MCF 10A (cell line): ENCODE measurements at places on chromosomes 2 and 18. TPM values are rescaled to one million over a fixed set of nuclear protein-coding genes. Genes with fewer than 3 reads are reported as not detected.

Gene RAB27B
- 32.2 and 73.5 TPM in 2 replicates for total RNA-seq

Gene IL1RN
- 0.39 TPM in 1 of 2 replicates, not detected in the other for total RNA-seq

Gene INPP5D
- 46.1 and 64.9 TPM in 2 replicates for total RNA-seq

Gene UPP2
- total RNA-seq = not detected in 2 replicates

Gene REG3G
- total RNA-seq = not detected in 2 replicates

Gene SCN2A
- total RNA-seq = not detected in 2 replicates

Gene DBI
- total RNA-seq = 76.8 and 104 TPM in 2 replicates

Gene TUBA3E
- total RNA-seq = not detected in 2 replicates

Gene B4GALT6
- 6.0 and 14.5 TPM in 2 replicates for total RNA-seq

Gene HOXD3
- total RNA-seq = not detected in 2 replicates

Gene UGT1A6
- 0.79 TPM in 1 of 2 replicates, not detected in the other for total RNA-seq

Gene FOXI3
- not detected in 2 replicates for total RNA-seq

- DNase-seq = no peak
Measured at GRCh38 chr2:28349546-28350165, 43.0 kb upstream of the FOSL2 start.

DNA sequence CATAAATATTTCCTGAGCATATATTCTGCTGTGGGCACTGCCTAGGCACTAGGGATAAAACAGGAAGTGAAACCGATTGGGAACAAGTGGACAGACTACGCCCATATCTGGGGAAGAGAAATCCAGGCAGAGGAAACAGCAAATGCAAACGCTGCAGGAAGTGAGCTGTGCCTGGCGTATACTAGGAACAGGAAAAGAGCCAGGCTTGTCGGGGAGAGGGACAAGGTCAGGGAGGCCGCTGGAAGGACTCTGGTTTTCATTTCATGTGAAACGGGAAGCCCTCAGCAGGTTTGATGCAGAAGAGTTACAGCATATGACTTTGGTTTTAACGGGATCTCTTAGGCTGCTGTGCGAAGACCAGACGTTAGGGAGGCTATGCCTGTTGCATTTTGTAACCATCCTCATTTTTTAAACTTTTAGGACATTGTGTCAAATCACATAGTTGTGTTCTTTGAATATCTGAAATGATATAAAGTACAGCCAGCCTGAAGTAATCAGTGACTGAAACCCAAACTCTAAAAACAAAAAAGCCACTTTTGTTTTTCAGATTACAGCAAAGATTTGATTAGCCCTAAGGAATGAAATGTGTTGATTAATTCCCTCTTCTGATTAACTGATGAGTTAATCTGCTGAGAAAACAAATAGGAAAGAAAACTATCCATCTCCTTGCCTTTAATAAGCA is 110.2 kb upstream of the PIEZO2 start:
- DNase-seq = no peak

DNA sequence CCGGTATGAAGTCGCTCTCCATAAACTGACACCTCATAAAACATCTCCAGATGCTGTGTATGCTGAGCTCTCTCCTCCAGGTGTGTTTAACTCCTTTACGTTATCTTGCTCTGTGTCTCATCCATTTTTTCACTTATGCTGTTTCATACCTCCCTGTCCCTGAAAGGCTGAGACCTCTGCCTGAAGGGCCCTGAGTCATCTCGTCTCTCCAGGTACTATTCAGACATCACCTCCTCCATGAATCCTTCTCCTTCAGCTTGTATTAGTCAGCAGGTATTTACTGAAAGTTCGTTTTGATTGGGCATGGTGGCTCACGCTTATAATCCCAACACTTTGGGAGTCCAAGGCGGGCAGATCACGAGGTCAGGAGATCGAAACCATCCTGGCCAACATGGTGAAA is 244.5 kb upstream of the EPHA4 start:
- peak; percentile 56 for DNase-seq

DNA sequence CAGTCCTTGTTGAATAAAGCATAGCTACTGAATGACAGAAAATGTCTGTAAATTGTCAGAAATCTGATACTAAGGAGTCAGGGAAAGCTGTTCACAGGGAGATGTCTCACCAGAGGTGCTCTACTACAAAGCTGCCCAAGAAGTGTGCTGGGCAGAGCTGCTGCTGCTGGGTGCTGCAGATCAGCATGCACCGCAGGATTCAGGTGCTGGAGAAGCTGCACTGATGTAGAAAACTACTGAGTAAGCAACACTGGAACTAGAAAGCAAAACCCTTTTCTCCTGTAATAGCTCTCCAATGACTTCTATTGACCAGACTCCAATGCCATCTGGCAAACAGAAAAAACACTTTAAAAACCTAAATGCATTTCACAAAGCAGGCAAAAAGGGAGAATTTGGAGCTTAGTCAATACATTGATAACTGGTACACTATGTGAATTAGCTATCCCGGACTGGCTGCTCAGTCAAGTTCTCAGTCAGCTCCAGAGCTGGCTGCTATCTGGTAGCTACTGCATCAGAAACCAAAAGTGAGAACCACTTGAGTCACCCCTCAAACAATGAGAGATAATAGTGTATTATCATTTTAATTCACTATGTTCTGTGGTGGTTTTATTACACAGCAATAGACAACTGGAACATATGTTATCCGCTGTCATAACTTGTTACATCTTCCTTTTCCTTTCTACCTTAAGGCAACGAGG is 493.1 kb downstream of the CPS1 start:
- DNase-seq = no peak

GRCh38 chr2:6308986-6309385 is 556.7 kb downstream of the CMPK2 start:
- DNase-seq = no peak

DNA sequence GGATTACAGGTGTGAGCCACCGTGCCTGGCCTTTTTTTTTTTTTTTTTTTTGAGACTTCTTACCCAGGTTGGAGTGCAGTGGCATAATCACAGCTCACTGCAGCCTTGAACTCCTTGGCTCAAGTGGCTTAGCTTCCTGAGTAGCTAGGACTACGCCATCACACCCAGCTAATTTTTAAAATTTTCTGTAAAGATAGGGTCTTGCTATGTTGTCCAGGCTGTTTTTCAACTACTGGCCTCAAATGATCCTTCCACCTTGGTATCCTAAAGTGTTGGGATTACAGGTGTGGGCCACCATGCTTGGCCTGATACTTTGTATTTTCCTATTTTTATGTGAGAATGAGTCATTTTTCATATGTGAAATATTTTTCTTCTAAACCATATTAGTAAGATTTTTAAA is 13.7 kb downstream of the ELP2 start:
- DNase-seq = no peak

DNA sequence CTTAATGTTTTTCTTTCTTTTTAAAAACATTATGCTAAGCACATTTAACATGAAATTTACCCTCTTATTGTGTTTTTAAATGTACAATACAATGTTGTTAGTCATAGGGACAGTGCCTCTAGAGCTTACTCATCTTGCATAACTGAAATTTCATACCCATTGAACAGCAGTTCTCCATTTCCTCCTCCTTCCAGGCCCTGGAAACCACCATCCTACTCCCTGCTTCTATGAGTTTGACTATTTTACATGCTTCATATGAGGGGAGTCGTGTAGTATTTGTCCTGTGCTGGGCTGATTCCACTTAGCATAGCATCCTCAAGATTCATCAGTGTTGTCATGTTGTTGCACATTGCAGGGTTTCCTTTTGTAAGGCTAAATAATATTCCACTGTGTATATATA is 92.6 kb downstream of the SPATS2L start:
- DNase-seq = peak; percentile 17

DNA sequence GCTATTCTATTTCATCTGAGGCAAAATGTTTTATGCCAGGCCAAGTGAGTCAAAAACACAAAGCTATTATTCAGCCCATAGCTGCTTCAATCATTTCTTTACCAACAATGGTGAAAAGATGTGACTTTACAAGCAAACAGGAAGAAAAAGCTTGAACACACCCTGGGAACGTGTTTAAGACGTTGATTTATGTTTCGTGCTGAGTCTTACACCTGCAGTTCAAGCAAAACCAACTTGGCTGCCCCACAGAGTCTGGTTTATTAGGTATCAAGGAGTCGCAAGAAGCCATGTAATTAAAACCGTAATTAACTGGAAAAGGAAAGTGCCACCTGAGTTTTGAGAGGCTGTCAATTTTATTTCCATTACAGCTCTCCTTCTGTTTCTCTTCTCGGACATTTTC is 295.5 kb downstream of the MEIS1 start:
- DNase-seq = no peak

DNA sequence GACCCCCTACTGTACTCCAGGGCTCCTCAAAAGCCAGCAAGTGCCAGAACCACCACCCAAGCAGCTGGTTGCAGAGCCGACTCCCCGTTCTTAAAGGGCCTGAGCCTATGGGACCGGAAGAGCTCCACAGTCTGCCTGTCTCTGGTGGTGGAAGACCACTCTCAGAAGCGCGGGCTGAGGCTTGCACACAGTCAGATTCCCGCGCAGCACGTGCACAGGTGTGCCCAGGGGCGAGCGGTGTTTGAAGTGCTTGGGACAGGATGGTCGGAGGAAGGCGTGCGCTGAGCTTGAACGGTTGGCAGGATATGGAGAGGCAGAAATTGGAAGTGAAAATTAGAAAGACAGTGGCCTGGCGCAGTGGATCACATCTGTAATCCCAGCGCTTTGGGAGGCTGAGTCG is 64.8 kb downstream of the CYP26B1 start:
- no peak for DNase-seq

- no peak for DNase-seq
Measured at GRCh38 chr2:128638341-128639119, 319.9 kb upstream of the HS6ST1 start.

DNA sequence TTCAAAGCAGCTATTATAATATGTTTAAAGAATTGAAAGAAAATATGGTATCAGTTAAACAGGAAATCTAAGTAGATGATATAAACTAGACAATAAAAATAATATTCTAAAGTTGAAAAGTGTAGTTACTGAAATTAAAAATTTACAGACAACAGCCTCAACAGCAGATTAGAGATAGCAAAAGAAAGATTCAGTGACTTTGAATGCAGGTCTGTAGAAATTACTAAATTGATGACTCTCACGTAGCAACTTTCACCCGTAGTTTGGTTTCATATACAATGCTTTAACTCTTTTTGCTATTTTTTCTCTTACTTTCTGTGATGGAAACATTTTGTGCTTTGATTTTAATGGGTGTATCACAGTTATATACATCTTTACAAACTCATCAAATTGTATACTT is 44.8 kb downstream of the SPAST start:
- DNase-seq = no peak

DNA sequence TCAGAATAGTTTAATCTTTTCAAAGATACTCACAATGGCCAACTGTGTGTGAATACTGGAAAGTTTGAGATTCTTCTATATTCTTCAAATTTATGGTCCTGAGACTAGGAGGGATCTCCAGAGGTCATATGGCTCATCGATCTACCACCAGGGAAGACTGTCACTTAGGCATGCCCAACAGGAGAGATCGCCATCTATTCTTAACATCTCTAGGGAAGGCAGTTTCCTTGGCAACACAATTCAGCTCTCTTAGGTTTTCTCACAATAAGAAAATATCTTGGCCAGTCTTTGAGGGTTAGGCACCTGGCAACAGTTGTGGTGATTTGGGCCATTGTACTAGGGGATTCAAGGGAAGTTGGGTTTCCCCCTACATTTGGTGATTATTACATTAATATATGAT is 107.2 kb downstream of the GALNT3 start:
- no peak for DNase-seq

DNA sequence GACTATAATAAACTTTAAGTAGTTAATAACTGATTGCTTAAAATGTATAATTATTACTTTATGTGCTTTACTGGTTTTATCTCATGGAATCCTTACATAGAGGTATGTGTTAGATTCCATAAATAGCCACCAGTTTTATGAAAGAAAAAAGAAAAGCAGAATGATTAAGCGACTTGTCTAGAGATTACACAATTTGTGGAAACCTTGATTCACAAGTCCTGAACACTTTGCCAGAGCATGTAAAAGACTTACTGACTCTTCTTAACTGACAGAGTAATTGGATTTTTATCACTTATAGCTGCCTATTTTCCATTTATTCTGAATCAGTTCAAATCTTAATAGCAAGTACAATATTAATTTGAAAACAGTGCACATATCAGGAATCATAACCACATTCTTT is 448.7 kb upstream of the NETO1 start:
- peak; percentile 59 for DNase-seq

DNA sequence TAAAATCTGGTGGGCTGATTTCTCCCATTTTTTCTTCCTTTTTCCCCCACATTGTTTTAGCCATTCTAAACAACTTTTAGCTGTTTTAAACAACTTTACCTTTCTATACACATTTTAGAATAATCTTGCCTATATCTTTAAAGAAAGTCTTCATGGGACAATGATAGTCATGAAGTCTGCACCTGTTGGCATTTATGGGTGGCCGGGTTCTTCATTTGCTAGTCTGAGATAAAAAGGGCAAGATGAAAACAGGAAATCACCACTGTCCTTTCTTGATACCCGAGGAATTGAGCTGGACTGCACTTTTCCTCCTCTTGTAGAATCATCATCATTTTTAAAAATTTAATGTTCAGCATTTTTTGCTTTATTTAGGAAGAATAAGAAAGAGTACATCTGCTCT is 104.5 kb downstream of the ATP9B start:
- no peak for DNase-seq

DNA sequence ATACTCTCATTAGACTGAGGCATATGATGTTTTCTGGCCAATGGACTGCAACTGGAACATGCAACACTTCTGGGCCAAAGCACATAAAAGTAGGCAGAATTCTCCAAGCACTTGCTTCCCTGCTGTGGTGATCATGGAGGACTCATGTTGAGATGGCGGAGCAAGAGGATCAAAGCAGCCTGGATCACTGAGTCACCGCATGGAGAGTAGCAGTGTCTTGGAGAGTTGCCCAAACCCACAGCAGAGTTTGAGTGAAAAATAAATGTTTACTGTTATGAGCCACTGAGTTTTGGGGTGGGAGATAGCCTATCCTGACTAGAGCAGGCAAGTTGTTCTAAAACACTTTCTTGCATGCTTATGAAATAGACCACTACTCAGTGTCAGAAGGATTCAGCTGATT is 359.5 kb downstream of the ZNF521 start:
- no peak for DNase-seq

DNA sequence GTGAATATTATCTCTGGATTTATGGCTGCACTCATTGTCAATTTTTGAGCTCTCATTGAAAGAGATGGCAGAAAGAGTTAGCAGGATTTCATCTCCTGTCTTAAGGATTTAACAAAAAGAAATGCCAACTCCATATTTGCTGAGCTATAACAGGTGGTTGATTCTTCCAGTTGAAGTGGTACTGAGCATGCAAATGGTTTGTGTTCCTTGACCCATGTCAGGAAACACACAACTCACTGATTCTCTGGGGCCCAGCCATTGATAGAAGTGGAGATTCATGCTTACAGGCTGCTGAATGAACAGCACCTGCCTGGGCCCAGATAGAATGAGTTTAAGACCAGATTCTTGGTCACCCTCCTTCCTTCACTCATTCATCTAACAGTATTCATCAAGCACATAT is 128.8 kb downstream of the CERS6 start:
- DNase-seq = no peak

- no peak for DNase-seq
Measured at GRCh38 chr2:233289648-233290047, 18.0 kb upstream of the SAG start.

GRCh38 chr2:142981756-142982155 is 104.3 kb downstream of the KYNU start:
- no peak for DNase-seq

GRCh38 chr2:237695201-237695780 is 67.9 kb downstream of the LRRFIP1 start:
- DNase-seq = peak; percentile 94

- no peak for DNase-seq
Measured at GRCh38 chr18:74486119-74486849, 9.9 kb upstream of the CNDP2 start.
